ENCODE measurements at places on chromosomes 7 and 10. TPM values are rescaled to one million over a fixed set of nuclear protein-coding genes. Genes with fewer than 3 reads are reported as not detected.

DNA sequence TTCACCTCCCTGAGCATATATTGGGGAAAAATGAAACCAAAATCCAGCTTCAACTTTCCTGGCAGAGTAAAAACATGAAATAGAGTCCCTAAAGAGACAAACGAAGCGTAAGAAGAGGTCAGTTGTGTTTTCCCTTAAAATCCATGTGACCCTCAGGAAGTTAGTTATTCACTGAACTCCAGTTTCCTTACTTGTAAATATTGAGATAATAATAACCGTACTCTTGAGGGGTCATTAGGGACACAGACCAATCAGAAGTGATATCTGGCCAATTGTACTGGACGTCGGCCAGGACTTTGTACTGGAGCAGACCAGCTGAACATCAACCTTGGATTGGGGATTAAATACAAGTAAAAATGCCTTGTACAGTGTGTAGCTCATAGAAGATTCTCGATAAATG is 167.0 kb downstream of the GATA3 start:
- no peaks in the 10 kb centered on the region for H3K36me3 ChIP-seq
- H3K27me3 ChIP-seq: no peaks in the 10 kb centered on the region
- DNase-seq: no peak
- no peak overlapping the region for H3K27ac ChIP-seq

DNA sequence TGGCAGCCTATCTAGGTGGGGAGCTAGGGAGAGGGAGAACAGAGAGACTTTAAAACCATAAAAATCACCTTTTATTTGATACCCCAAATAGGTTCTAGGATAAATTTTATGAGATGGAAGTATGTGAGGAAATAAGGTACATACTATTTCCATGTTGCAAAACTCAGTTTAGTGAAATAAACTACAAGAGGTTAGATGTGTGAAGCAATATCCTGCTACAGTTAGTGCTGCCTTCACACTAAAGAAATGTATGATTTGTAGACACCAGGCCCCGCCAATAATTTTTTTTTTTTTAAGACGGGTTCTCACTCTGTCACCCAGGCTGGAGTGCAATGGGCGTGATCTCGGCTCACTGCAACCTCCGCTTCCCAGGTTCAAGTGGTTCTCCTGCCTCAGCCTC is 34.4 kb upstream of the RSBN1L start:
- DNase-seq: no peak
- no peaks in the 10 kb centered on the region for H3K4me1 ChIP-seq
- no peaks in the 10 kb centered on the region for H3K27me3 ChIP-seq
- H3K36me3 ChIP-seq: peaks cover 27% of the 10 kb centered on the region

DNA sequence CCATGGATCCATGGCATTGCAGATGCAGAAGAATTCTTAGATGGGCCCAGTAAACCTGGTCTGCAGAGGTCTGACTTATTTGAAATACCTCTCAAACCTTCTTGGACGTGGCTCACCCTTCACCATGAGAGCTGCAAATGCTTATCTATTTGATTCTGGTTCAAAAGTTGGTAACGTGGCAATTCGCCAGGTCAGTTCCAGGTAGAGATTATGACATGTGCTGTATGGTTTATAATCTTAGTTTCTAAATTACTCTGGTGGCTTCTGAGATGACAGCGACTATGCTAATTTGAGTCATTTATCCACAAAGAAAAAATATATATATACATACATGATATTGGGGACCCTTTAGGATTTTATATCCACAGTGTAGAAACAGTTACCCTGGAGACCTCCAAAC is 68.8 kb downstream of the NRP1 start:
- H3K27me3 ChIP-seq: no peaks in the 10 kb centered on the region
- H3K4me1 ChIP-seq: peaks cover 32% of the 10 kb centered on the region
- H3K4me3 ChIP-seq: no peak overlapping the region
- H3K27ac ChIP-seq: peak overlapping the region; percentile 97

DNA sequence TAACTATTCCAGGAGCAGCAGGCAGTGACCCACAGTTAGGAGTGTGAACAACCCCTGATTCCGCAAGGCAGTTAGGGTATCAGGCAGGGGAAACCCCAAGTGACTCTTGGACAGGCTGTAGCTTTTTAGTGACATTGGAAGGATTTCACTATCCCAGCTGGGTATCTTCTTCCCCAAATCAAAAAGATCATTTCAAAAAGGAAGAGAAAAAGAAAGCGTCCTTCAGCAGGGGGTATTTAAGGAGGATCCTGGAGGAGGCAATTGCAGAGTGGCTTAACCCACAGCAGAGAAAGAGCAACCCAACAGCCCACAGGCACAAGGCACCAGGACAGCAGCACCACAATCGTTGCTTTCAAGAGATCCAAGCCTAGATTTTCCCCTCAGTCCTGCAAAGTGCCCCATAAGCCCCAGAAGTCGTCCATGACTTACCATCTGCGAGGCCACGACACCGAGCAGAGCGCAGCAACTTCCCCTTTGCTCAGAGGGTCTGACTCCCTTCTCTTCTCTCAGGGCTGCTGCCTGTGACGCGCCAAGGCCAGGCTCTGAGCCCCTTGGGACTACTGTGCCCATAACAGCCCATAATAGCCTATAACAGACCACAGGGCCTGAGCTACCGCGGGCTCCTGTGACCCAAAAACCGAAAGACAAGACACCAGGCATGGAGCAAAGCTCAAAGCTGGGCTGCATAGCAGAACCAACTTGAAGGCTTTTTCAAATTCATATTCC is 19.8 kb downstream of the PIK3AP1 start:
- no peaks in the 10 kb centered on the region for H3K4me1 ChIP-seq
- no peaks in the 10 kb centered on the region for H3K27me3 ChIP-seq
- DNase-seq: no peak
- H3K36me3 ChIP-seq: no peaks in the 10 kb centered on the region
- no peak overlapping the region for H3K27ac ChIP-seq

DNA sequence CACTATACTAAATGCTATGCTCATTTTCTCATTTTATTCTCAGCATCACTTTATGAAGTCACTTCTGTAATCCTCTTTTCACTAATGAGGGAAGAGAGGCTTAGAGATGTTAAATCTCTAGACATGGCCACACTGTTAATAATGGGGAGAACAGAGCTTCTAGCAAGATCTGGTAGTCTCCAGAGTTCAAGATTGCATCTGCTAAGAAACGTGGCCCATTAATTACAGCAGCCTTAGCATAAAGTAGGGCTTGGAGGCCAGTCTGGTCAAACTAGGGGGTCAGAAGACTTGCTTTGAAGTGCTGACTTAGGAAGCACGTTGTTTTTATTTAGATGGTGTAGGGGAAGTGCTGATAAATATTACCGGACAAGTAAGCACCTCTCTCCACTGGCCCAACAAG is 29.3 kb downstream of the ARL4A start:
- H3K27me3 ChIP-seq: no peaks in the 10 kb centered on the region
- no peak overlapping the region for H3K27ac ChIP-seq
- H3K4me3 ChIP-seq: no peak overlapping the region
- H3K4me1 ChIP-seq: peaks cover 33% of the 10 kb centered on the region

DNA sequence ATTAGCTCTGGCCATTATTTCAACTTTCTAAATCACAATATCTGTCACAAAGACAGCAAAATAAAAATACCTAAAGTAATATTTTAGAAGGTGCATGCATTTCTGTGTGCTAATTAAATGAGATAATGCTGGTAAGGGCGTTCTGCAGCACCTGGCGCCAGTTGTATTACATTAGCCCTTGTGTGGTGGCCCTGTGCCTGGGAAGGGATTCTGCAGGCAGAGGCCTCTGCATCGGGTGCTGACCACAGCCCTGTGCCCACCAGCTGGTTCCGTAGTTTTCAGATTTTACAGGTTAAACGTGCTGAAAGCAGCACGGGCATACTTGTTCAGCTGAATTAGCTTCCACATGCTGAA is 157.7 kb upstream of the PRKCQ start:
- DNase-seq: no peak
- no peaks in the 10 kb centered on the region for H3K27me3 ChIP-seq
- no peak overlapping the region for H3K27ac ChIP-seq

DNA sequence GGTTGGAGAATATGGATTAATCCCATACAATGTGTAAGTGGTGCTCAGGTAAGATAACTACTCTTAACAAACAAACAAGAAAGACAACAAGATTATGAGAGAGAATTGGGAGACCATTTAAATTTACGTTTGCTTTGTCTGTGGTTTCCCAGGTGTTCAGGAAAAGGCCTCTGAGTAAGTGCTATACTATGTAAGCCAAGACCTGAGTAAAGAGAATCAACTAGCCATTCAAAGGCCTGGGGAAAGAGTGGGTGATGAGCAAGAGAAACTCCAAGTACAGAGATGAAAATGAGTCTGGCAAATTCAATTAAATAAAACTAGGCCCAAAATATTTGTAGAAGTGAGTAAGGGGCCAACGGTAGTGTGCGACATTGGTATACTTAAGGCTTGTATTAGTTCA is 9.9 kb downstream of the CSTF2T start:
- no peaks in the 10 kb centered on the region for H3K27me3 ChIP-seq
- H3K4me1 ChIP-seq: no peaks in the 10 kb centered on the region
- no peaks in the 10 kb centered on the region for H3K36me3 ChIP-seq
- H3K4me3 ChIP-seq: no peak overlapping the region
- DNase-seq: no peak
- H3K27ac ChIP-seq: no peak overlapping the region

DNA sequence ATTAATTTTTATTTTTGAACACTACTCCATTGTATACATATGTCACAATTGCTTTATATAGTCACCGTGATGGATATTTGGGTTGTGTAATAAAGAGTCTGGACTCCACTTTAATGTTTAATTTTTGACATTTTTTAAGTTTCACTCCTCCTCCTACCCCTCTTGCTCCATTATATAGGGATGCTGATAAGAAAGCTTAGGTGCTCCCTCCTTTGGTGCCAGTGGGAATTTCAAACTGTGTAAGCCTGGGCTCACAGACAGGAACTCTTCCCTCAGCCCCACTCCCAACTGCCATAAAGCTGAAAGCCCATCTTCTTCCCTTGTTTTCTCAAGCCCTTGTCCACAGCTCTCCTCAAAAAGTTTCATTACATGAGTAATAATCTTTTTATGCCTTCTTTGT is 47.6 kb downstream of the TWIST1 start:
- no peak for DNase-seq
- H3K27ac ChIP-seq: no peak overlapping the region
- peaks cover 9% of the 10 kb centered on the region for H3K4me1 ChIP-seq
- H3K36me3 ChIP-seq: no peaks in the 10 kb centered on the region

GRCh38 chr7:156608173-156608478 is 32.4 kb upstream of the RNF32 start:
- peak overlapping the region; percentile 62 for H3K4me3 ChIP-seq
- no peaks in the 10 kb centered on the region for H3K4me1 ChIP-seq
- no peaks in the 10 kb centered on the region for H3K36me3 ChIP-seq
- H3K27ac ChIP-seq: no peak overlapping the region
- no peak for DNase-seq

- H3K36me3 ChIP-seq: no peaks in the 10 kb centered on the region
- peaks cover 9% of the 10 kb centered on the region for H3K27me3 ChIP-seq
- no peak overlapping the region for H3K4me3 ChIP-seq
- H3K4me1 ChIP-seq: no peaks in the 10 kb centered on the region
- H3K27ac ChIP-seq: no peak overlapping the region
These were observed 122.7 kb upstream of the ADCY1 start for GRCh38 chr7:45451342-45452035.

DNA sequence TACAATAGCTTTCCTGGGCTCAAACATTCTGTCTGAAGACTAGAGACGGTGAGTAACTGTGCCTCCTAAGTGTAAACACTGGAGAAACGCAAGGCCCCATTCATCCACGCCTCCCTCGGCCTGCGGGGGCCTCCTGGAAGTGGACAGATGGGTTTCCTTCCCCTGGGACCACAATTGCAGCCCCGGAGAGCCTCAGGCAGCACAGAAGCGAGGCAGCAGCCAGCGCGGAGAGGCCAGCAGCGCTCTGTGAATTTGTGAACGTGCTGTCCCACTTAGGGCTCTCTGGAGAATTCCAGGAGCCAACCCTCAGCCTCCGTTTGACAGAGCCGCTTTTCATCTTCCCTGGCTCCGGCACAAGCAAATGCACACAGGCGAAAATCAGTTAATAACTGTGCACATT is 23.2 kb upstream of the CALN1 start:
- no peaks in the 10 kb centered on the region for H3K36me3 ChIP-seq
- no peaks in the 10 kb centered on the region for H3K27me3 ChIP-seq
- no peaks in the 10 kb centered on the region for H3K4me1 ChIP-seq
- H3K27ac ChIP-seq: no peak overlapping the region
- H3K4me3 ChIP-seq: no peak overlapping the region

GRCh38 chr7:132140341-132140740 is 435.9 kb downstream of the PLXNA4 start:
- peak overlapping the region; percentile 7 for H3K27ac ChIP-seq
- peak; percentile 33 for DNase-seq
- no peaks in the 10 kb centered on the region for H3K27me3 ChIP-seq

- no peak overlapping the region for H3K27ac ChIP-seq
- no peak for DNase-seq
- H3K27me3 ChIP-seq: no peaks in the 10 kb centered on the region
- peaks cover 13% of the 10 kb centered on the region for H3K4me1 ChIP-seq
- H3K36me3 ChIP-seq: no peaks in the 10 kb centered on the region
These were observed 45.9 kb downstream of the DOCK4 start for GRCh38 chr7:112160130-112160770.

DNA sequence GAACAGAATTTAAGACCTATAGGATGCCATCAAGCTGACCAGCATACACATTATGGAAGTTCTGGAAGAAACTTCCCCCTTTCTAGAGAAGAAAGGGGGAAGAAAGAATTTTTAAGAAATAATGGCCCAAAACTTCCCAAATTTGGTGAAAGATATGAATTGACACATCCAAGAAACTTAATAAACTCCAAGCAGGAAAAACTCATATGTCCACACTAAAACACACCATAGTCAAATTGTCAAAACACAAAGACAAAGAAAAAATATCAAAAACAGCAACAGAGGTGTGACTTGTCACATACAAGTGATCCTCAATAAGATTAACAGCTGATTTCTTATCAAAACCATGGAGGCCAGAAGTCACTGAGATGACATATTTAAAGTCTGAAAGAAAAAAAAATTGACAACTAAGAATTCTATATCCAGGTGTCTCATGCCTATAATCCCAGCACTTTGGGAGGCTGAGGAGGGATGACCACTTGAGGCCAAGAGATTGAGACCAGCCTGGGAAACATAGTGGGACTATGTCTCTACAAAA is 52.4 kb downstream of the CFAP70 start:
- no peaks in the 10 kb centered on the region for H3K4me1 ChIP-seq
- H3K36me3 ChIP-seq: 0 out of 2 replicates have a peak, but pooled peaks cover 5% of the 10 kb centered on the region
- no peak overlapping the region for H3K4me3 ChIP-seq
- DNase-seq: peak; percentile 0

- no peaks in the 10 kb centered on the region for H3K4me1 ChIP-seq
- DNase-seq: no peak
- H3K36me3 ChIP-seq: no peaks in the 10 kb centered on the region
These were observed 118.1 kb downstream of the WDR11 start for GRCh38 chr10:120969219-120969645.

GRCh38 chr7:98869597-98870120 is at the start of gene TMEM130:
Gene TMEM130, minus strand, starts transcription at chr7:98870014. Its CDS starts 153 bp downstream, at chr7:98869861.
- peak within 1 kb of the TSS; percentile 56 for H3K4me3 ChIP-seq
- H3K27me3 ChIP-seq: peaks cover 6% of the 10 kb centered on the region

Gene SPDYE1
- not detected for total RNA-seq

Gene PRKAR2B
- total RNA-seq: 3.2 TPM

Gene SKIDA1
- not detected for total RNA-seq
